Vagina (tissue), 2 donors: ENCODE measurements at places on chromosomes 1 and 21.

GRCh38 chr1:32208891-32209328 lies at the start of gene DCDC2B:
DCDC2B (plus strand) TSS chr1:32209089; CDS start chr1:32209094, 5 bp downstream.
- DNase-seq: no peak

DNA sequence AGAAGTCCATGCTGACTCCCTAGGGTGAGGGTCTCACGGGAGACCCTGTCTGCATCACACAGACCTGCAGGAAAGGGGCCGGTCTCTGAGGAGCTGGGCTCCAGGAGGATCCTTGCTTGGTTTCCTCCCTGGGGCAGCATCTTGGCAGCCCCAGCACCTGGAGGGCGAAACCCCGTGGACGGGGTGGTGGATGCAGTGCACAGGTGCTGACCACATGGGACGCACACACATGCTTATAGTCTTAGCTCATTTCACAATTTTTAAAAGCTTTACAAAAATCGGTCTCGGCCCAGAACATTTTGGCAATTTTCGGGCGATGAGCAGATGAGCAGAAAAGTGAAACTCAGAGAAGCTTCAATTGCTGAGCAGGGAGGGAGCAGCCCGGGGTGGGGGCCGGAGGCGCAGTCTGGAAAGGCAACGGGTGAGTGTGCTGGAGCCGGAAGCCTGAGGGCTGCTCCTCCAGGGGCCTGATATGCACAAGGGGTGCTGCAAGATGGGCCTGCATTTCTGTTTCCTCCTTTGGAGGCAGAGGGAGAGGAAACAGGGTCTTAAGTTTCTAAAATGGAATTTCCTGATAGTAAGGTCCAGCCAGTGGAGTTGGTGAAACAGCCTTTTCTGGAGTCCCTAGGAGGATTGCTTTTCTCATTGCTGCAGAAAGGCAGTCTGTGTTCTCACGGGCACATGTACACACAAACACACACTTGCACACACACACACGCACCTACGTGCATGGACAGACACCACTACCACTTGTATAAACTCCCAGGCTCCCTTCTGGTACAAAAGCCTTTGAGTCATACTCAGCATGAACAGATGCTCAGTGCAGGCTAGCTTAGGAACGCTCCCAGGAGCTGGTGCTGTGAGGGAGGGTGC lies 60.6 kb downstream of the SCCPDH start:
- no peak for DNase-seq

- no peak for DNase-seq
Measured at GRCh38 chr1:18246543-18246942, 138.9 kb downstream of the IGSF21 start.

DNA sequence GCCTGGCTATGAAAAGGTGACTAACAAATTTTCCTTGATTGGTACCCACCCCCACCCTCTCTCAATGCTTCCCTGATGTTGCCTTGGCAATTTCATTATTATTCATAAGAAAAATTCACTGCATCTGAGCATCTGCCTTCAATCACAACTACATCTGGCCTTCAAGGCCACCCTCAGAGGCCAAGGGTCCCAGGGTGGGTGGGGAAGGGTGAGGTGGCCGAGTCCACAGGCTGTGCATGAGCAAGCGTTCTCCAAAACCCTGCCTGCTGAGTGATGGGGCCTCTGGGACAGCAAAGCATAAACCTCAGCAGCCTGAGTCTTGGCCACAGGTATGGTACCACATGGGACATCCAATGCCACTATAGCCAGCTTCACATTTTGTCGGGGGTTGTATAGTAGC lies 198.7 kb downstream of the SLC35F3 start:
- DNase-seq: no peak

DNA sequence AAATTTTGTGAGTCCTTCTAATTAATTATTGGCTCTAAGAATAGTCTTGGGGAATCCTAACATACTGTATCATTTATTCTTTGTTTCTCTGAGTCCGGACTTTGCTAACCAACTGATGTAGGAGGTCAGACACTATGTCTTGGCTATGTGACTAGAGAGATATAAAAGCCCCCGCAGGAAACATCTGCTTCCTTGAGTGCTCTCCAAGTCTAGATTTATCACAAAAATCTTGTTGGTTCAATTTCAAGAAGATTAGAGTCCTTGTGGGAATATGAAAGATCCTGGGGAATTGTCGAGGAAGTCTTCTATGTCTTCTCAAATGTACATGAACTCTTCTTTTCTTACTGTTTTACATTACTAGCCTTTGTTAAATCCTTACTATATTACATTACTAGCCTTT lies 1712.5 kb downstream of the NCAM2 start:
- no peak for DNase-seq

GRCh38 chr1:152506899-152507498 lies 3.6 kb upstream of the LCE5A start:
- DNase-seq: no peak
